ENCODE measurements at places on chromosomes 2 and 18.

GRCh38 chr2:32342801-32343200 lies 14.0 kb upstream of the BIRC6 start:
- DNase-seq = no peak

GRCh38 chr2:115294999-115295398 lies 852.6 kb downstream of the DPP10 start:
- no peak for DNase-seq

DNA sequence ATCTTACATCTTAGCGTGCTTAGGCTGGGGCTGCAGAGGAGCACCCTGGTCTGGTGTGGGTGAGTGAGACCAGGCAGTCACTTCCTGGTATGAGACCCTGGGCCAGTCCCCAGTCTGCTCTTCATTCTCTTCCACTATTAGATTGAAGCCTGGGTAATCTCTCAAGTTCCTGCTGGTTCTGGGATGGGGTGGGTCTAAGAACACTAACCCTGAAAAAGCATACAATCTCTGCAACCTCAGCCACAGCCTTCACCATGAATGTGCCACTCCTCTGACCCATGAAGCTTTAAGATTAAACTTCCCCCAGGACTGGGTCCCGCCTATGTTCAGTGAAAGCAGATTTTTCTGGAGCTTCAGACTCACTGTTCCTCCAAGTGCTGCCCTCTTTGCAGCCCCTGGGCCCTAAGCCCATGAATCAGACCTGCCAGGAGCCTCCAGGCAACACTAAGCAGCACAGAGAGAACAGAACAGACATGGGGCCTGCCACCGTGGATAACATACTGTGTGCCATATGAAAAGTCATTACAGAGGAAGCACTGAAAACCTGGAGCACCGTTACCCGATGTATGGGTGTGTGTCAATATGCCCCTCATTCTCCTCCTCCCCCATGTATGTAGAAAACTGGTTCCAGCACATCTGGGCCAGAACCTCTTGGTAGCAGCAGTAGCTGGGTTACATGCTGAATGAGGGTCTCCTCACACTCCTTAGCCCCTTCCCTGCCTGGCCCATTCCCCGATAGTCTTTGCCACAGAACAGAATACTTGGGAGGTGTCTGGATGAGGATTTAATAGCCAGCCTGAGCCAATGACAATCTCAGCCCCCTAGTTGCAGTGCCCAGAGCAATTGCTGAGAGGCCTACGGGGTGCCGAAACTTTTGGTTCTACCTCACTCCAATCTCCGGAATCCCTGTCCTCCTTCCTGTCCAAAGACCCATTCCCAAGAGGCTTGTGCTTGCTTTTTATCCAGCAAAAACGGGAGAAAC lies 2.7 kb upstream of the SIX2 start:
- no peak for DNase-seq

DNA sequence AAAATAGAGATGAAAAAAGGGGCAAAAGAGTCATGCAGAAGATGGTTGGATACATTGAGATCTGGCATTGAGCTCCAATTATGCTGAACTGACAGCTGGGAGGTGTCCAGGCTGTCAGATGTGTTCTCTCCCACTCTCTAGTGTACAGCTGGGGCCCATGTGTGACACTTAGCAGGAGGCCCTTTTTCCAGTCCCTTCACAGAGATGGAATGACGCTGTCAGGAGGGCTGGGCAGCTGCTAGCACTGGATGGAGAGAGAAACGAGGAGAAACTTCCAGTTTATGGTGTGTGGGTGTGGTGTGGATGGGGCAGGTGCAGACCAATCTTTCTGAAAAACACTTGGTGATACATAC lies 437.7 kb upstream of the HS6ST1 start:
- no peak for DNase-seq

DNA sequence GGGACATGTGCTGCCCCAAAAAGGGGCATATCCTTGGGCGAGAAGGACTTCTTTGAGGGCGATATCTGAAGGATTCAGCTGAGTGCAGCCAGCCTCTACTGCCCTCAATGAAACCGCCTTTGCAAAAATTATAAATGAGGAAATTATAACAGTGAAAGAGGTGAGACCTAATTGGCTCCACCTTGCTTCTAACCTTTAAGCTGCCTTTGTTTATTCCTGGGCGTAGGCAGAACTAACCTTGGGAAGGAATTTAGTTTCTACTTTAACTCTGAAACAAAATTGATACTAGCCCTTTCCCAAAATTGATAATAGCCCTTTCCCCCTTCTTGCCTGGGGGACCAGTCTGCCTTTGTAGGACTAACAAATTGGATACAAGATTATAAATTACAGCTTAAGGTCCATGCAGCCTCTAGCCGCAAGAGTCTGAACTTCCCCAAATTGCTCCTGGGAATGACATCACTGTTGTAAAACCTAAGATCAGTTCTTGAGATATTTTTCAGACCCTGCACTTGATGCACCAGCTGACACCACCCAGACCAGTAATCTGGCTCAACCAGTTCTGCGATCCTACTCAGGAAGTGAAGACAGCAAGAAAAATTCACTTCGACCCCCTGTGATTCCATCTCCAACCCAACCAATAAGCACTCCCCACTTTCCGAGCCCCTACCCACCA lies 36.0 kb upstream of the ASAP2 start:
- DNase-seq = no peak

GRCh38 chr2:58122540-58122939 lies 75.9 kb downstream of the VRK2 start:
- no peak for DNase-seq

- no peak for DNase-seq
Observed at GRCh38 chr18:69948256-69948655, 583 bp upstream of the CD226 start.

GRCh38 chr2:84972932-84973331 lies 2.0 kb downstream of the KCMF1 start:
- no peak for DNase-seq

GRCh38 chr18:55779691-55780585 lies 191.9 kb upstream of the TCF4 start:
- peak; percentile 73 for DNase-seq

DNA sequence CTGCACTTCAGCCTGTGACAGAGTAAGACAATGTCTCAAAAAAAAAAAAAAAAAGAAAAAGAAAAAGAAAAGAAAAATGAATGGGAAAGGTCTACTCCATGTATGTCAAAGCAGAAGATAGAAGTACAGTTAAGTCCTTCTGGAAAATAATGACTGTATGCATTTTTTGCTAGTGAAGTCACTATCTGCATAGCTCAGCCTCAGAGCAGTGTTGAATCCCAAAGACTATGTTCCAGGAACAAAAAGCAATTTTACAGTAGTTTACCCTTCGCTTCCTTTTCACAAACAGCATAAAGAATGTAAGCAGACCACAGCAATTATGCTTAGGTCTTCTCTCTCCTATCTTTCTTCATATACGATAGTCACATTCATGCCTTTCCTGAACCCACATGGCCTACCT lies 497.4 kb downstream of the CMPK2 start:
- peak; percentile 31 for DNase-seq

DNA sequence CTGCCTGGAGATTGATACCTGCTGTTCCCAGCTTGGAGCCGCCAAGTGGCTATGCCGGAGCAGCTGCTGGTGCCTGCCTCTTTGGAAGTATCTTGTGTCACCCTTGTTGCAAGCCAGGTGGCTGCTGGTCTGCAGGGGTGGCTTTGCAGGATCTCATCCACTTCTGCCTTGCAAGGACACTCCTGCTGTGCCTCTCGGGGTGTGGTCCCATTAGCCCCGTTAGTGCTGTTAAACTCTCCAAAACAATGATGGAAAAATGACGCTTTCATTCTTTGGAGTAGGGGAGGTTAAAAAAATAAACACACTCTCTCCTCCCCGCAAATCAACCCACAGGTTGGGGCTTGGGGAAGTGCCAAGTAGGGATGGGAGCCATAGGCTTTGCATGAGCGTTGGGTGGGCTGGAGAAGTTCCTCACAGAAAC lies 352.8 kb downstream of the RNF144A start:
- DNase-seq = no peak

- no peak for DNase-seq
Observed at GRCh38 chr18:58473071-58473470, 155.8 kb downstream of the ALPK2 start.

GRCh38 chr2:165745916-165746315 lies 48.1 kb downstream of the GALNT3 start:
- DNase-seq = peak; percentile 7

DNA sequence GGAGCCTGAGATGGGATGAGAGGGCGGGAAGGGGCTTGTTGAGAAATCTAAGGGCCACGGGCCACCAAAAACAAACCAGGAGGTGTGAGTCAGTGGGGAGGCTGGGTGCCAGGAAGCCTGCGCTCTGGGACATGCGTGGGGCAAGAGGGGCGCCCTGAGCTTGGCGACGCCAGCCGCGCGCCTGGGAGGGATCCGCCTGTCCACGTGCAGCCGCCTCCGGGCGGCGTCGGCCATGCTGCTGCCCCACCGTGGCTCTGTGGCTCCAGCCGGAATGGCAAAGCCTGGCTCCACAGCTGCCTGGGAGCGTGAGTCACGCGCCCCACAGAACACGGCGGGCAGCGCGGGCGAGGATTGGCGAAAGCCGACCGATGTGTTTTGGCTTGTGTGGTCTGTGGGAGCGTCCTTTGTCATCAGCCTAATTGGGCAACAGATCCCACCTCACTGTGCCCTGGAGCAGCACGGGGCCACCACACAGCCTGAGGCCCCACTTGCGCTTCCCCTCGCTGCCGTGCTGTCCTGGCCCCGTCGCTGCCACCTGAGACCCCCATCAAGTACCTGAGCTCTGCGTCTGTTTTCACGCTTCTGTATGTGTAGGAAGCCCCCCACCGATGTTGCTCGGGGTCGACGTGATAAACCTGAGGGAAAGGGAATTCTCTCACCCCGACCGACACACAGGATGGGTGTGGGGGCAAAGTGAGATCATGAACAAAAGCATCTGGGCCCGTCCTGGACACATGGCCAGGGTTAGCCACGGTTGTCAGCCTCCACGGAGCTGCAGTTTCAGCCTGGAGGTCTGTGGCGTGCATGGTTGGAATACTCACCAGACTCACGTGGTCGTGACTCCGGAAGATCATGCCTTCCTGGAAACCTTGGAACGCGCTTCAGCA lies 80.5 kb downstream of the NFATC1 start:
- DNase-seq = no peak

DNA sequence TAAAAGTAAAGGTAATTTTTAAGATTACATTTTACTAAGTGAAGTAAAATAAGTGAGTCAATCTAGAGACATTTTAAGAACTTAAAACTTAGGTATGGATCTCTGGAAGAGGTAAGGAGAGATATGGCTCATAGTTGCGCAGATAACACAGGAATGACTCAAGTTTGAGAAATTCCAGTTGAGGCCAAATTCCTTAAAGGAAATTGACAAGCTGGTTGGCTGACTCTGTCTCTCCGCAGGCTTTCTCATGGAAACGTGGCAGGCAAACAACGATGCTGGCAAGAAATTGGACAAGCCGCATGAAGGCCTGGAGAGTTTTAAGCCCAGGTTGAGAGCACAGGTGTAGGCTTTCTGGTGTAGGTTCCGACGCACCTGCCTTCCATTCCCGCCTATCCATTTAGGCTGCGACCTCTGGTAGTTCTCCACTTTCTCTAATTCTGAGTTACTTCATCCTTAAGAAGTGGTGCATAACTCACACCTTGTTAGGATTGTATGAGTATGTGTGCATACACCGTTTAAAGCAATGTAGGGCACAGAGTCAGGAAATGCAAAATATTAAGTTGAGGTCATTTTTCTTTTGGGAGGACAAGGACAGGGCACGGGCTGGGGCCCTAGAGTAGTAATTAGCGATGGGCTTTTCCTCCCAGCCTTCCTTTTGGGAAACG lies 589 bp upstream of the DAW1 start:
- peak; percentile 42 for DNase-seq

DNA sequence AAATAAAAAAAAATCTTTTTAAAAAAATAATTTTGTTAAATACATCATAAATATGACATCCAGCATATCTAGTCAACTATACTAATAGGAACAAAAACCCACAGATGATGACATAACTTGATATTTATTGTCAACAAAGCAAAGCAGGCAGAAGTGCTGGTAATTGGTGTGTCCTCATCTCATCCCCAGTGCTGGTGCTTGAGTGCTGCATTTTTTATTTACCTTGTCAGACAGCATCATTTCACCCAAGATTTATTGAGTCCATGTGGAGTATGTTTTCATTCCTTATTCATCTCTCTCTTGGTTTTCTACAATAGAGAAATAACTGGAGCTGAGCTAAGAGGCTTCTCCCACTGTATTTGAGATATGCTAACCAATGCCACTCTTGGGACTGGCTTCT lies 191.6 kb upstream of the SLC14A2 start:
- no peak for DNase-seq

- no peak for DNase-seq
Observed at GRCh38 chr2:162925595-162925994, 87.0 kb upstream of the KCNH7 start.

DNA sequence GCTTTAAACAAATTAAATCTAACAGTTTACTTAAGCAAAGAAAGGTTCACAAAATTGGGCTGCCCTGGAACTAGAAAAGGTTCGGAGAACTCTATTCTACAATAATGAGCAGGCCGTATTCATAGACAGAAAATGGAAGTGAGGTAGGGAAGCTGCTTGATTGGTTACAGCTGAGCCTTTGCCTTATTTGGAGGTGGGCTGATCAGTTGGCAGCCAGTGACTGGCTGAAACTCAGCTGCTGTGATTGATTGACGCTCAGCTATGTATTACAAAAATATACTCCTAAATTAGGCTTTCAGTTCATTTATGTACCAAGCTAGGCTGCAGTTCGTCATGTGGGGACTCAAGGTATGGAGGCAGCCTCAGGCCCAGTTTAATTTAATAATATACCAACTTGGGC lies 42.3 kb upstream of the TTR start:
- no peak for DNase-seq

- DNase-seq = no peak
Observed at GRCh38 chr2:148876202-148876594, 1.2 kb downstream of the KIF5C start.
